Left ventricle myocardium superior (tissue), 1 donor: ENCODE measurements at places on chromosomes 4 and X.

DNA sequence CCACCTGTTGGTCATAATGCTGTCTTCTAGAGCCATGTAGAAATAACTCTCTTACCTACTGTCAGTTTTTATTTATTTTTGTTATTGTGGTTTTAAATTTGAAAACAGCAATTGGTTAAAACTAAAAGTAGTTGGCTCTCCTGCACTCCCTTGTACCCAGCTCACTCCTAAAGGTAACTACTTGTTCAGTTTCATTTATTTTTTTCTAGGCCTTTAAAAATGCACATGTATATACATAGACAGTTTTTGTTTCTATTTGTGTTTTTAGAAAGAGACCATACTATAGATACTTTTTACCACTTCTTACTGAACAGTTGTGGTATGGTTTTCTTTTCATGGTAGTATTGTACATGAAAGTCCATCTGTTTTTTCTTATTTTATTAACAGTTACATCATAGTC, 16.8 kb downstream of the SMAD1 start:
- no peak for DNase-seq

DNA sequence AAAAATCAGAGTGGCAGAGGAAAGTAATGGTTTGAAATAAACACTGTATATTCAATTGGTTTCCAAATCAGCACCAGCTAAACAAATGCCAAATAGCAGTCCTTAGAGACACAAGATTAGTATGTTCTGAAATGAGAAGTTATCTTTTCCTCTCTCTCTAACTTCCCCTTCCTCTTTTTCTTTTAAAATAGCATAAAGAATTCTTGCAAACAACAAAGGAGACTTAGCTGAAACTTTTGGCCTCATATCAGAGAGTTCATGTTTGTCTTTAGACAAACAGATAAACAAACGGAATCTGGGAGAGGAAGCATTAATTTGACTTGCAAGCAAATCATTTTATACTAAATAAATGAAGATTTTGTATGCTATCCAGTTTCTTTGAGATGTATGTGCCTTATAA, 399.0 kb downstream of the GBA3 start:
- no peak for DNase-seq

DNA sequence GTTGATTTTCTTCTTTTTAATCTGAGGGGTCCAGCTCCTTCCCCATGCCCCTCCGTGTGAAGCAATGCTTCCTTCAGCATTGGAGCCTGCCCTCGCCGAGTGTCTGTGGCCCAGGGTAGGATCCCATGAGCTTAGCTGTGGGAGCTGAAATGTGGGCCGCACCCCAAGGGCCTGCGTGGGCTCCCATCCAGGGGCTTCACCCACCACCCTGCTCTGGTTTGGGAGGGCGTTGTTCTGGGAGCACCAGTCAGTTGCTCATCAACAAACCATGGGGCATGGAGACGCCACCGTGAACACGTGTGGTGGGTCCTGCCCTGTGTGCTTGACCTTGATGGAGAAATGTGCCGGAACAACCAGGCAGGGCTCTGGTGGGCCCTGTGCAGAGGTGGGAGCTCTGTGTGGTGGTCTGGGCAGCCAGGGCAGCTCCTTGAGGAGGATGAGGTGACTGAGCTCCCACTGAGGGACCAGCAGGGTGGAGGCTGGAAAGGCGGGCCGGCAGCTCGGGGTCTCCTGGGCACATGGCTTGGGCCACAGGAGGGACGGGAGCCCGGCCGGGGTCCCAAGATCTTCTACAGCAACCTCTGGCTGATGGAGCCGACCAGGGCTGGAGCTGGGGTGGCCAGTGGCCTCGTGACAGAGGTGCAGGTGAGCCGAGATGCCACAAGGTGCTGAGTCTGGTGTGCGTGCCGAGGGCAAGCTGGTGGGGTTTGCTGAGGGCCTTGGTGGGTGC, 39.6 kb upstream of the NKX1-1 start:
- peak; percentile 19 for DNase-seq

DNA sequence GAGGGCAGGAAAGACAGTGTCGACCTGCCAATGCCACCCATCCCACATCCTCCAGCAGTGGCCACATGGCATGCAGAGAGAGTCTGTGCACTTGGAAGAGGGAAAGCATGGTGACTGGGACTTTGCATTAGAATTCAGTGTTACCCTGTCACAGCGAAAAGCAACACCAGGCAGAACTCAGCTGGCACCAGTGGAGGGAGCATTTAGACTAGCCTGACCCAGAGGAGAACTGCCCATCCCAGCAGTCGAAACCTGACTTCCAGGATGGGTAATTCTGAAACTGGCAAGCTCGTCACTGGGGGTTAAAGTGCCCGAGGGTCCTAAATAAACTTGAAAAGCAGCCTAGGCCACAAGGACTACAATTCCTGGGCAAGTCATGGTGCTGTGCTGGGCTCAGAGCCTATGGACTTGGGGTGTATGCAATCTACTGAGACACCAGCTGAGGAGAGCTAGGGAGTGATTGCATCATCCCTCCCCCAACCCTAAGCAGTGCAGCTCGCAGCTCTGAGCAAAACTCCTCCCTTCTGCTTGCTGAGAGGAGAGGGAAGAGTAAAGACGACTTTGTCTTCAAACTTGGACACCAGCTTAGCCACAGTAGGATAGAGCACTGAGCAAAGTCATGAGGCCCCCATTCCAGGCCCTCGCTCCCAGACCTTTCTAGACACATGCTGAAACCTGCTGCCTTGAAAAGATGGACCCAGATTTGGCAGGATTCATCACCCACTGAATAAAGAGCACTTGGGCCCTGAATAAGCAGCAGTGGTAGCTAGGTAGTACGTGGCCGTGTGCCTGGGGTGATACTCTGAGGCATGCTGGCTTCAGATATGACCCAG, 68.8 kb downstream of the DDX60L start:
- DNase-seq: no peak

- no peak for DNase-seq
These were observed 1305.8 kb downstream of the PCDH7 start for GRCh38 chr4:32025851-32026459.

DNA sequence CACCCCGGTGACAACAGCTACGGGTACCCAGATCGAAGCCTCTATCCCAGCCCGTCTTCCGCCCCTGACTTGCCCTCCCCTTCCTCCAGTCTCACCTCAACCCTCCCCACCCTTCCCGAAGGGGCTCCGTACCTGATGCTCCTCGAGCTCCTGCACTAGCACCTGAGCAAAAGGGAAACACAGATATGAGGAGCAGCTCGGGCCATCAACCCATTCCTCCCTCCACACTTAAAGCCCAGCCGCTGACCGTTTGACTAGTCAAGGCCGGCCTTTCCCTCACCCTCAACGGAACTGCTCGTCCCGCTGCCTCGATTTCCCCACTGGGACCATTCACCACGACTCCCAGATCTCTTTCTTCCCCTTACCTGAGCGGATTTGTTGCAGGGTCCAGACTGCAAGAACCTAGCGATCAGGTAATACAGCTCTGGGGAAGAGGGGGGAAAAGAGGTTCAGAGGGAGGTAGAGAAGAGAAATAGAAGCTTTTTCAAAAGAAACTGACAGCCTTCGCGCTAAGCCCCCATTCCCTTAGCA, 731 bp downstream of the BRWD3 start:
- peak; percentile 23 for DNase-seq

GRCh38 chrX:49282647-49283011, 13.0 kb downstream of the PPP1R3F start:
- DNase-seq: no peak
